Thyroid gland (tissue), 4 donors: ENCODE measurements at places on chromosomes 1 and 21.

GRCh38 chr21:41201385-41201784, 33.4 kb downstream of the BACE2 start:
- peaks cover 8% of the 10 kb centered on the region for H3K4me1 ChIP-seq
- no peaks in the 10 kb centered on the region for H3K36me3 ChIP-seq
- H3K27me3 ChIP-seq: no peaks in the 10 kb centered on the region
- H3K27ac ChIP-seq: no peak overlapping the region
- no peak for DNase-seq

DNA sequence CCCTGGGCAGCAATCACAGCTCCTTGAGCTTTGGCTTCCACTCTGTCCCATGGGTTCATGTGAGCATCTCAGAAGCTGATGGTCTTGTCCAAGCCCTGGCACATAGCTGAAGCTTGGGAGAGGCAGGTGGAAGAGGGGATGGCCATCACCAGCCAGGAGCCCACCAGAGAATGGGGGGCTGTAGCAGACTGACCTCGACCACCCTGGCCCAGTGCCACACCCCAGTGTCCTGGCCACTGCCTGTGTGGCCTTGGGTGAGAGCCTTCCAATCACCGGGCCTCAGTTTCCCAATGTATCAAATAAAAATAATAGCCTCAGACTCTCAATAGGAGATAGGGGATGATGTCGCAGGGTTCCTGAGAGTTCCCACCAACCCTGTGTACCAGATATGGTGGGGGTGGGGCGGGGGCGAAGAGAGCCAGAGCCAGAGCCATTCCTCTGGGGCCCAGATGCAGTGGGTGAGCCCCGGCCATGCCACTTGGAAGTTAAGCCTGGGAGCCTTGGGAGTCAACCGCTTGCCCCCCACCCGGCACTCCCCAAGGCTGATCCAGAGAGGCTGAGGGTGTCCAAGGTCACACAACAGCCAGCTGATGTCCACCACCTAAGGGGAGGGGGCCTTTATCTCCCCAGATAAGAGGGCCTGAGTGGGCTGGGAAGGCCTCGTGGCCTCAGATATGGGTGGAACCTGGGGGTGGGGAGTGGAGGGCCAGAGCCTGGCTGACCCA, 9.3 kb upstream of the EDN2 start:
- no peaks in the 10 kb centered on the region for H3K27me3 ChIP-seq
- DNase-seq: no peak
- no peak overlapping the region for H3K27ac ChIP-seq
- H3K4me3 ChIP-seq: no peak overlapping the region
- H3K4me1 ChIP-seq: peaks cover 10% of the 10 kb centered on the region
- H3K36me3 ChIP-seq: no peaks in the 10 kb centered on the region

- no peak for DNase-seq
- H3K4me3 ChIP-seq: no peak overlapping the region
- H3K27ac ChIP-seq: peak overlapping the region; percentile 15
- no peaks in the 10 kb centered on the region for H3K27me3 ChIP-seq
- no peaks in the 10 kb centered on the region for H3K36me3 ChIP-seq
These were observed 64.8 kb downstream of the MYOM3 start for GRCh38 chr1:24047110-24047477.

DNA sequence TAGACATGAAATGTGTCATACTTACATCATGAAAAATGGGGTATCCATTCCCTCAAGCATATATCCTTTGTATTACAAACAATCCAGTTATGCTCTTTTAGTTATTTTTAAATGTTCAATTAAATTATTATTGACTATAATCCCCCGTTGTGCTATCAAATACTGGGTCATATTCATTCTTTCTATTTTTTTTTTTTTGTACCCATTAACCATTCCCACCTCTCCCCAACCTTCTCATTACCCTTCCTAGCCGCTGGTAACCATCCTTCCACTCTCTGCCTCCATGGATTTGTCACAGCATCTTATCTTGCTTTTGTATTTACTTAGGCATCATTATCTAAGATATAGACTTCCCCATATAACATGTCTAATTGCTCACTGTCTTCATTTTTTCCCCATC, 15.8 kb downstream of the ATG4C start:
- no peaks in the 10 kb centered on the region for H3K4me1 ChIP-seq
- DNase-seq: no peak
- no peak overlapping the region for H3K4me3 ChIP-seq
- no peaks in the 10 kb centered on the region for H3K27me3 ChIP-seq

DNA sequence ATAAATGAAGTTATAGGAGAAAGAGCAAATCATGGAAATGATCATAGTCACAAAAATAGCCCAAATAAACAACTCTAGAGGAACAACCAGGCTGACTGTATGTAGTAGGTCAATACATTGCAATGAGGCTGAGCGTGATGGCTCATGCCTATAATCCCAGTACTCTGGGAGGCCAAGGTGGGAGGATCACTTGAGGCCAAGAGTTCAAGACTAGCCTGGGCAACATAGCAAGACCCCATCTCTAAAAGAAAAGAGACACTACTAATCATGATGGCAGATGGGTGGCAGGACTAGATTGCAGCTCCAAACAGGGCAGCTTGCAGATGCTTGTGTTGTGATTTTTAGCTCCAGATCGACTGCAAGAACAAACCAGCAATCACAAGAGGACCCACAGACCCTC, 27.6 kb downstream of the NDC1 start:
- H3K4me1 ChIP-seq: no peaks in the 10 kb centered on the region
- H3K27me3 ChIP-seq: no peaks in the 10 kb centered on the region
- DNase-seq: no peak
- no peaks in the 10 kb centered on the region for H3K36me3 ChIP-seq

- H3K4me1 ChIP-seq: peaks cover 11% of the 10 kb centered on the region
- H3K27ac ChIP-seq: no peak overlapping the region
- H3K36me3 ChIP-seq: no peaks in the 10 kb centered on the region
- no peak for DNase-seq
These were observed 13.9 kb upstream of the IL20 start for GRCh38 chr1:206851341-206852010.

DNA sequence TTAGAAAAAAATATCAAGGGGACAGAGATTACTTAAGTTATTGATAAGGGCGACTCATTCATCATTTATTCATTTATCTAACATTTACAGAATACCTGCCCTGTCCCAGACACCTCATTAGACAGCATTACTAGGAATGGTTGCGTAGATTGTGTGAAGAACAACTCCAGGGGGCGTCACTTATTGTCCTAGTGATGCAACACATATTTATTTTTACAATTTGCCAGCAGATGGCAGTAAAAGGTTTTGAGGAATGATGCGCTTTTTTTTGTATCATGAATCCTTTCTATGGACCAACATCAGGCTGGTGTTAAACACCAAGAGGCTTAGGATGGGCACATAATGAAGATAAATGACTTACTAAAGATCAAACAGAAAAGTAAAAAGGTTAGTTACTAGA, 5.5 kb downstream of the NCAM2 start:
- no peak overlapping the region for H3K4me3 ChIP-seq
- H3K36me3 ChIP-seq: no peaks in the 10 kb centered on the region
- no peak overlapping the region for H3K27ac ChIP-seq
- no peaks in the 10 kb centered on the region for H3K27me3 ChIP-seq
- DNase-seq: no peak

GRCh38 chr21:28235169-28235895, 757.3 kb downstream of the LTN1 start:
- no peaks in the 10 kb centered on the region for H3K27me3 ChIP-seq
- no peaks in the 10 kb centered on the region for H3K4me1 ChIP-seq
- no peak for DNase-seq
